Activated T-helper 2 cell treated with anti-CD3 and anti-CD28 coated beads, Interferon-gamma antibody, Interleukin-2, Interleukin-4, amounts not matched to agents 10 μg/mL and 5 μg/mL and 100 μg/mL, durations not matched to agents 14 hours and 24 hours and 36 hours (primary cell): ENCODE measurements at places on chromosomes 2 and 18. TPM values are rescaled to one million over a fixed set of nuclear protein-coding genes. Genes with fewer than 3 reads are reported as not detected.

GRCh38 chr2:22826703-22827102, 558.3 kb upstream of the KLHL29 start:
- no peak for DNase-seq

DNA sequence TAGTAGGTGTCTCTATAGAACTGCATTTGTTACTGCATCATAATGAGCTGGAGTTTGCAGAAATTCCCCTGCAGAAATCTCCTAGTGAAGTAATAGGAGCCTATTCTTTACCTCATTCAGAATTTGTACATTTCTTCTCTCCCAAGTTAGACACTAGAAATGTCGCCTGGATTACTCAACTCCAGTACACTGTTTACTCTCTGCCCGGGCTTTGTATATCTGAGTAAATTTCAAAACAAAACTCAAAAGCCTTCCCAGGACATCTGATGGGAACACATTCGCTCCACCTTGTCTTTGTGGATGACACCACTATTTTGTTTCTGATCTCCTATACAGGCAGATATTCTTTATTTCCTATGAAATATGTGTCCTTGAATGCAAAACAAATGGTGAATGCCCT, 76.8 kb downstream of the POU3F3 start:
- DNase-seq: no peak

Gene AQP12B
- not detected in 2 replicates for total RNA-seq

Gene ERFE
- total RNA-seq: 0.46 and 1.1 TPM in 2 replicates

DNA sequence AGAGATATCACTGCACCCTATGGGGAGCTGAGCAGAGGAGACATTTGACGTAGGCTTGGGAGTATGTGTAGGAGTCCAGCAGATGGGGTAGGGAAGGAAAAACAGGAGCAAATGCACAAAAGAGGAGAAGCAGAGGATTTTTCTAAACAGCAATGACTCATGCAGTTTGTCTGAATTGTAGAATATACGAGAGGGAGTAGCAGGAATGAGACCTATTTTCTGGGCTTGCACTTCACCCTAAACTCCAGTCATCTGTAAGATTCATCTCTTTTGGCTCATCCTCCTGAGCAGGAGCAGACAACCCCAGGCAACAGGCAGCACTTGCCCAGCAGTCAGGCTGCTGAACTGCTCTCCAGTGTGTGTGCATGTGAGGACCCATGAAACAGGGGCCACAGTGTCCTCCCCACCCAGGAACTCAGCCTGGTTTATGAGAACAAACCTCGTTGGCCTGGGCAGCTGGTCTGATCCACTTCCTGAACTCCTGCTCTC, 100.2 kb upstream of the CDC42EP3 start:
- no peak for DNase-seq

GRCh38 chr2:206851521-206851920, 86.1 kb downstream of the FASTKD2 start:
- no peak for DNase-seq

DNA sequence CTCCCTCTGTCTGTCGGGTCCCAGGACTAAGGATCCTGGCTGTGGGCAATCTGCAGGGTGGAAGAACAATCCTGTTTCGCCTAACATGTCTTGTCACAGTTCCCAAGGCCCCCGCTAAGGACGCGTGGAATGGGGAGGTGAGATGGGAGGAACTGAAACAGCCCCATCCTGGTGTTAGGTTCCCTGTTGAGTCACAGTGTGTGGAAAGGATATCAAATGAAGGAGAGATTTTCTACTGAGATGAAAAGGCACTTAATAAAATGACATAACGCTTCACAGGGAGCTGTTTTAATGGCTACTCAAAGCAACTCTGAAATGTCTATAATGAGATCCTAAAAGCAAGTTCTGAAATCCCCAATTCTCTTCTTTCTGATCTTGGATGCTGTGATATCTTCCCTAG, 52.5 kb downstream of the RAB31 start:
- DNase-seq: no peak

GRCh38 chr2:64685430-64685829, 31.7 kb upstream of the SERTAD2 start:
- no peak for DNase-seq

Gene CRYGC
- total RNA-seq: not detected in 2 replicates

DNA sequence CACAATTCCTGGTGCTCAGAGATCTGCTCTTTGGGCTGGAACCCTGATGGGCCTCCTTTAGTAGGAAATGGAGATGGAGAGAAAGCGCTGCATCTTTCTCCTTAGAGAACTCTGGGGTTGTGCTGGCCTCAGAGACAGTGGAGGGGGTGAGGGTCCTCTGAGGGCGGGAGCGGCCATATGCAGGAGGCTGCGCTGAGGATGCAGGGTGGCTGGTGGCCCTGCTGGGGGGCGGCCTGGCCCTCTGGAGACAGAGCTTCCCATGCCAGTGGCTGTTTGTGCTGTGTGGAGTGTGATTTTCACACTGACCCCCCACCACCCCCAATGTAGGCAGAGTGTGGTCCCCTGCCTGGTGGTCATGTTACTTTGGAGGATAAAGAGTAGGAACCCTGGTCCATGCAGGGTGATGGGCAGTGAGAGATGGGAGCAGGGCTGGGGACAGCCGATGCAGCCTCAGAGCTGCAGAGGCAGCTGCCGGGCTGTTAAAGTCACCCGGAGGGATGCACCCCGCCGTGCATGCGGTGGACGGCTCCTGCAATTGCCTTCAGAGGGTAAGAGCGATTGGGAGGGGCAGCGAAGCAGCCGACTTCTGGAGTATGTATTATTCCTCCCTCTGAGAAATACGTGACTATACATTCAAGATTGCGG, 194.6 kb downstream of the FAM210A start:
- no peak for DNase-seq

DNA sequence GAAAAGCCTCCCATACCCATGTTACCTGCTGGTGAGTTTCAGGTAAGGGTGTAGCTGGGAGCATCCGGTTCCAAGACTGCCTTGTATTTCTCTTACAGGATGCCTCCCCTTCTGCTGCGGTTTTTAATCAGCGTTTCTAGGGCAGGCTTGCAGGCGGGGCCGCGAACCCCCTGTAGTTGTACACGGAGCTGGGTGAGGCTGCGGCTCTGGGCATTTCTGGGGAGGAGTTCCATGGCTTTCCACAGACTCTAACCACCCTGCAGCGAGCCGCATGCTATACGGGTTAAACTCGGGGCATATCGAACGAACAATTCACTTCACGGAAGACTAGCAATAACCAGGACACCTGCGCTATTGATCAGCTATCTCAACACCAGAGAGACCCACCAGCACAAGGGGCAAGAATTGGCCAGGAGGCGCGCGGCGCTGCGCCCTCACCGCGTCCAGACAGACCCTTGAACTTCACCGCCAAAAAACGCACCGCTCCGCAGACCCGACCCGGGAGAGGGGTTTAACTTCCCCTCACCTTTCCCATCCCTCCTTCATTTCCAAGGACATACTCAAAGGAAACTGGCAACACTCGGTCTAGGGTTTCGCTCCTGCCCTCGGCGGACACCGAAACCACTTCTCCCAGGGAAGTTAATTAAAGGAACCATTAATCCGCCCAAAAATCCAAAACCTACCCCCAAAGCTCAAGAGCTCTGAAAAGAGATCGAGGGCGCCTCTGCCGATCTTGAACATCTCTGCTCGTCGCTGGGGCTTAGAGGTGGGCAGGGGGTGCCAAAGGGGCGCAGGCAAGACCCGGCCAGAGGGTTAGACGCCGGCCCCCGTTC, 909 bp downstream of the TGFA start:
- DNase-seq: no peak

GRCh38 chr2:6648596-6649247, 217.0 kb downstream of the CMPK2 start:
- DNase-seq: no peak

- DNase-seq: no peak
These were observed 60.5 kb upstream of the B3GNT7 start for GRCh38 chr2:231334981-231335380.

DNA sequence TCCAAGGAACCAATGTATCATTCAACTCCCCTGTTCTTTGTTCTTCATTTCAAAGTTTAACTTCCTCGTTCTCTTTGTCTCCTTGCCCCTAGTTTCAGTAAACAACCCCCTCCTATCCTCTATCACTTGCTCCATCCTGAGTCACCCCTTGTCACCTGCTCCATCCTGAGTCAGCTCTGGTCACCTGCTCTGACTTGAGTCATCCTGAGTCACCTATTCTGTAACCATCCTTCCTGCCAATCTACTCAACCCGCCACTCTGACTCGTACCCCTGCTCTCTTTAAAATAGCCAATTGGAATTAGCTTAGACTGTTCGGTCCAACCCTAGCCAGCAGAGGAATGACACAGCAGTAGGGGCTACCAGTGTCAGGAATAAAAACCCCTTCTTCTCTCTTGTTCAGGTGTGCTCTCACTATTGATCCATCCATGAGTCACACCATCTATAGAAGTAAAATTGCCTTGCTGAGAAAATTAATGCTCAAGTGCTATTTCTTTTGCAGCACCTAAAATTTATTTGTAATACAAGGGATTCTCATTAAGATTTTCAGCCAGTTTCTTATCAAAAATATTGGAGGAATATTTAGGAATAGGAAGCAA, 326.8 kb downstream of the AKAIN1 start:
- no peak for DNase-seq

GRCh38 chr2:70081221-70081620, 6.1 kb upstream of the PCBP1 start:
- DNase-seq: no peak

Gene MGAT4A
- total RNA-seq: 42.0 and 44.6 TPM in 2 replicates

GRCh38 chr2:181723731-181724130, 43.4 kb upstream of the NEUROD1 start:
- no peak for DNase-seq

GRCh38 chr2:238743243-238744065, 104.4 kb upstream of the TWIST2 start:
- no peak for DNase-seq

Gene ATL2
- total RNA-seq: 57.1 and 57.7 TPM in 2 replicates

Gene INO80C
- total RNA-seq: 34.9 and 35.9 TPM in 2 replicates

GRCh38 chr2:39778233-39778632, 825 bp downstream of the THUMPD2 start:
- DNase-seq: no peak

Gene UGT1A10
- total RNA-seq: not detected in 2 replicates

DNA sequence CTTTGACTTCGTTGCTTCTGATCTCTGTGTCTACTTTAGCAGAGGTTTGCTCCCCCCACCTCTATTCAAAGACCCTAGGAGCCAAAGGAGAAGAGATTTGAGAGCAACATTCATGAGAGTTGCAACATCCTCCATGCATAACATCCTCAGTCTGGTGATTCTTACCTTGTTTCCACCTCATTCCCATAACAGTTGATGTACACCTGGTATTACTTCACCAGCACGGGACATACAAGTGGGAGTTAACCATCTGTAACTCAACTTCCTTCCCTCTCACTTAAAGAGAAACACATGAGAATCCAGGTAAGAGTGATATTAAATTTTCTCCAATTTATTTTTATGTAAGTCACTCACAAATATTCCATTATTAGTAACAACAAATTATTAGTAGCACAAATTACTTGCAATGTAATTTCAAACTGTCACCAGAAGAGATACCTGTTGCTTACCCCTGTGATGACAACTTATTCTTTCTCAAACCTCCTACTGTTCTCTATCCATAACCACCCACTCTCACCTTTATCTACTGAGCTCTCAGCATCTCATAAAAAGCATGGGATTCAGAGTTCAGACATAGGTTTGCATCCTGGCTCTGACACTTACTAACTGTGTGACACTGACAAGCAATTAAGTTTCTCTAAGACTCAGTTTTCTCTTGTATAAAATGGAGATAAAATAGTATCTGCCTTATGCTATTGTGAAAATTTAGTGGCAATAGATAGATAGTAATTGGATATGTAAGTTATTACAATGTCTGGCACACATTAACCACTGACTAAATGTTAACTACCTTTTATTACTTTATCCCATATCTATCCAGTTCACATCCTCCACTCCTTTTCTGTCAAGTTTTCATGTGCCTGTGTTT, 184.6 kb upstream of the SRD5A2 start:
- DNase-seq: no peak

- DNase-seq: no peak
These were observed 5.4 kb upstream of the POLI start for GRCh38 chr18:54263904-54264336.

DNA sequence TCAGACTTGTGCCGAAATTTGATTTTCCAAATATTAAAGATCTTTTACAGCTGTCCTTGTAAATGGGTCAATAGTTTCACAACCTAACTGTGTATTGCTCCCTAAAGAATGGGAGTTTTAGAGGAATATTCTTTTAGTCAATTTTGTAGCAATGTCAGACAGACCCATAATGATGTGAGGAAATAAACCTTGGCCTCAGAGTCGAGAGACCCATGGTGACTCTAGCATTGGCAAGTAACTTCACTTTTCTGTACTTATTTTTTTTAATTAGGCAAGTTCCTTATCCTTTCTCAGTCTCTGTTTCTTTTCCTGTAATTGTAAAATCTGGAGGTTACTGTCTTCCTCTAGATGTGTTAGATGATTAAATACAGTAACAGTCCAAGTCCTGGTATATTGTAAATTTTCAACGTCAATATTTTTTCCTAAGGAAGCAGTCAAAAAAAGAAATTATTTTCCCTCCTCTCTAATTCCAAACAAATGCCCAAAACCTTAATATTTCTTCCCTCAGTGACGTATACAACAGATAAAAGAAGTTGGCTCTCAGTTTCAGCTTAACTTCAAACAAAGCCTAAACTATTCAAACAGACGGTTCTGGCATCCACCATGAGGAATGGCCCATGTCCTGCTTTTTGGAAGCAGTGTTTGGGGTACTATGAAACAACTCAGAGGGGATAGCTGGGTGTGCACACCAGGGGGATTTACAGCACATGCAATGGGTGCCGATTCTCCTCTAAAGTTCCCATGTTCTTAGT, 466.7 kb downstream of the TNS1 start:
- no peak for DNase-seq

GRCh38 chr2:133421516-133422324, 146.5 kb downstream of the NCKAP5 start:
- DNase-seq: no peak

DNA sequence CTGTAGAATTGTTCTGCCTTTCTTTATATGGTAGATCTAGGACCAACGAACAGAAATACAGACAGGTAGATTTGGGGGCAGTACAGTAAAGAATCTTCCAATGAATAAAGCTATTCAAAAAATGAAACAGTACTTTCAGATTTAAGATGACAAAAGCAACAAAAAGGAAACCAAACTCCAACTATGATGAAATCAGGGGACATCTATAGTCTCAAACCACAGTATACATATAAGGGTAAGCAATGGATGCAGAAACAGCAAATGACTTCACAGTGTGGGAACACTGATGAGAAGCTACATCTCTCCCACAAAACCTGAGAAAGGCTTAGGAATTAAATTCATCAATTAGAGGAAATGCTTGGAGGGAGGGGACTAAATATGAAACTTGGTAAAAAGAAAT, 202.5 kb downstream of the CTNNA2 start:
- DNase-seq: no peak

GRCh38 chr2:16140771-16141640, 200.7 kb downstream of the MYCN start:
- DNase-seq: no peak

- no peak for DNase-seq
These were observed 173.3 kb downstream of the PARD3B start for GRCh38 chr2:204718607-204719006.

Gene CKAP2L
- total RNA-seq: 24.4 and 27.2 TPM in 2 replicates
